RPMI7951 (cell line): ENCODE measurements at places on chromosomes 4 and X. TPM values are rescaled to one million over a fixed set of nuclear protein-coding genes. Genes with fewer than 3 reads are reported as not detected.

DNA sequence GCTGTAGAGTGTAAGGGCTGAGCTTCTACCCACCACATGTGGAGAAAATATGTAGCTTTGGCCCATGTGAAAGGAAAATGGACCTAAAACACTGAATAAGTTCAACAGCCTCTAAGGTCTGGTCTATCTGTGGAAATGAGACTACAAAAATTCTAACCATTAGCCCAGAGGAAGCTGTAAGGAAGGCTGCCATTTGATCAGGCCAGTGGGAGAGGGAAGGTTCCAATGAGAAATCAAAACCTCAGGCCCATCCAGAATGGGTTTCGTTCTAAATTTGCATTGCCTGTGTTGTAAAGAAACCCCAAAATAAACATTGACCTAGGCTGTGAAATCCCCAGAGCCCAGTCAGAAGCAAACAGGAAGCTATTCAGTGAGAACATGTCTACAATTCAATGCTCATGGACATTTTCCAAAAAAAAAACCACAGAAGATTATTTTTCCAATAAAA lies 320.4 kb upstream of the SLC7A11 start:
- DNase-seq: no peak

The DAPP1 gene
- total RNA-seq: not detected in 2 replicates

- DNase-seq: no peak
Measured at GRCh38 chr4:100130491-100130890, 59.8 kb downstream of the DDIT4L start.

The MAGEC3 gene
- total RNA-seq: not detected in 2 replicates

DNA sequence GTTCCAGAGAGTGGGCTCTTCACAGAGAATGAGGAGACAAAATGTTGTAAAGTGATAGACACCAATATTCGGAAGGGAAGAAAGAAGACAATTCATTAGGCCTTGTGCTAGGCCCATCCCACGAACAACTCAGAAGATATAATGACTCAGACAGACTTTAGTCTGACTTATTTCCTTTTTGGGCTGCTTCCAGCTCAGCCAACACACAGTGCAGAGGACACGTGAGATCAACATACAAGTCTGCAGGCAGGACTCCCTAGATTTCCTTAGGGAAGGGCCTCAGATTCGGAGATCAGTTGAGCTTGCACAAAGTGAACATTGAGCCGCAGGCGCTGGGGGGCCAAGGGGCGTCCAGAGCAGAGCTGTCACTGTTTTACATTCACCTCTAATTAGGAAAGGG lies 290.7 kb upstream of the TENM3 start:
- peak; percentile 93 for DNase-seq

DNA sequence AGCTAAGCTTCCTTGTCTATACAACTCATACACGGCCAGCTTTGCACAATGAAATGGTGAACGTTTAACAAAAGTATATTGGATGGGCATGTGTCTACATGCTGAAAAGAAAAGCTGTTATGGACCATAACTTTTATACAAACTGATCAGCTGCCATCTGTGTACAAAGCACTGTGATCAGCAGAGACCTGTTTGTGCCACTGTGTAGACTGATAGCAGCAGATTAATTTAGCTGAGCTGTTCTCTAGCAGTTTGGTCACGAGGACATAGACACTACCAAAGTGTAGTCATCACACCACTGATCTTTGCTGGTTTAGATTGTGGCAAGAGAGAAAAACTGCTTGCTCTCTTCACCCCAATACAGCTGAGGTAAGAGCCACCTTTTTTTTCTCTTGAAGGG lies 124.5 kb downstream of the RAPGEF2 start:
- no peak for DNase-seq

DNA sequence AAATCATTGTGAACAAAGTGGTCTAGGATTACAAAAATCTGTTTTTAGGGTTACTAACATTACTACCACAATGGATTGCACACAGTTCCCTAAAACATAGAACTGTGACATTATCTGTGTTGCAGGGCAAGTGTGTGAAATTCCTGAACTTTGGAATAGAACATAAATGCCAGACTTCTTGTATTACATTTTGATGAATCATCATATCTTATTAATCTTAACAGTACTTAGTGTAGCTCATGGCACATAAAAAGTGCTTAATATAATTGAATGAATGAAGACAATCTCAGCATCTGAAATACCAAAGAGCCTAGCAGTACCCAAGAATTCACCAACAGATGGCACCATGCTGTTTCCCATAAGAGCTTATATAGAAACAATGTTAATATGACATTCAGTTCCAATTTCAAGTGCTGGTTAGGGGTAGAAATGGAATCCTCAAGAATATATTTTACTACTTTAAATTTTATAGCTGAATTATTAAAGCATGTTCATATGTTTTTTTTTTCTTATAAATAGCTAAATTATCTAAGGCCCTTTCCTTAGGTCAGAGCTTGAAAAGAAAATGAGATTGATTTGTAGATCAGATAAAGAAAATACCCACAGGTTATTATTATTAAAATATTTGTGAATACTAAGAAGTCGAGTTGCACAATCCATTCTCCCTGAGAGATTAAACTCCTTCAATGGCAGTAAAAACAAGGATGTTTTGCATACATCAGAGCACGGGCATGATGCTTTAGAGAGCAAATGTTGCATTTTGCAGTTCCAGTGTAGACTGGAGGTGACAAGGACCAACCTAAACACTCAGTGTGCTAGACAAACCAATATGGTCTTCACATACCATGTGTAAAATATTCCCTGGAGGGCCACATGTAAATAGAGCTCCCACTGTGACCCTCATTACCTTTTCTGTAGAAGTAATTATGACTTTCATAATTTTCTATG lies 25.7 kb upstream of the SHISA3 start:
- peak; percentile 22 for DNase-seq

- DNase-seq: no peak
Measured at GRCh38 chr4:80412322-80412721, 76.8 kb downstream of the CFAP299 start.

The NAP1L3 gene
- 10.3 and 11.4 TPM in 2 replicates for total RNA-seq

DNA sequence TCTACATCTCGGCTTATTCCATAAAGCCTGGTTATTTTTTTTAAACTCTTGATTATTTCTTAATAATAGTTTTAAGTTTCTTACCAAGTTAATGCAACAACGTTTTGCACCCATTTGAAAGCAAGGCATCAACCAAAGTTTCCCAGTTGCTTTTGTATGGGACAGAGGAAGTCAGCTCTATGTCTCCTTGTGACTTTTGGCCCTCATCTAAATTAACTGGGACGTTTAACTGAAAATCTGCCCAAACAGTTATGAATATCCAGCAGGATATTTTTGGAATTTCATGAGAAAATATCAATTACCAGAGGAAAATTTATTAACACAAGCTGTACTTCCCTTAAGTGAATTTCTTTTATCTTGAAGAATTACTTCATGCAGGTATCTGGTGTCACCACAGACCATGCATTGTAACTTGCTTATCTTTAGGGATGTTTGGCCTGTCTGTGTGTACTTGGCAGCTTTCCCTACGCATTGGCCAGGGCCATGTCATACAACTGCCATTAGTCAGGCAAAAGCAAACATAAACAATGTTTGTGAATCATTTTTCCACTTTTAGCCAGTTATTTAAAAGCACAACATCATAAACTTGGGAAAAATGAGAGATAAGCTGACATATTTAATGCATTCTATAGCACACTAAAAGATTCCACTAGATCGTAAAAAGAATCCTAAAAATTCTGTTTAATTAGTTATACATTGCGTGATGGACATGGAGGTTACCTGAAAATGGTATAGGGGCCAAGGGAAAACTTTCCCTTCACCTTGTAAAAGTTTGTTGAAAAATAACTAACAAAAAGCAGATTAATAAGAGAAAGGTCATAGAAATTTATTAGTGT lies 101.4 kb upstream of the PDE5A start:
- peak; percentile 13 for DNase-seq

DNA sequence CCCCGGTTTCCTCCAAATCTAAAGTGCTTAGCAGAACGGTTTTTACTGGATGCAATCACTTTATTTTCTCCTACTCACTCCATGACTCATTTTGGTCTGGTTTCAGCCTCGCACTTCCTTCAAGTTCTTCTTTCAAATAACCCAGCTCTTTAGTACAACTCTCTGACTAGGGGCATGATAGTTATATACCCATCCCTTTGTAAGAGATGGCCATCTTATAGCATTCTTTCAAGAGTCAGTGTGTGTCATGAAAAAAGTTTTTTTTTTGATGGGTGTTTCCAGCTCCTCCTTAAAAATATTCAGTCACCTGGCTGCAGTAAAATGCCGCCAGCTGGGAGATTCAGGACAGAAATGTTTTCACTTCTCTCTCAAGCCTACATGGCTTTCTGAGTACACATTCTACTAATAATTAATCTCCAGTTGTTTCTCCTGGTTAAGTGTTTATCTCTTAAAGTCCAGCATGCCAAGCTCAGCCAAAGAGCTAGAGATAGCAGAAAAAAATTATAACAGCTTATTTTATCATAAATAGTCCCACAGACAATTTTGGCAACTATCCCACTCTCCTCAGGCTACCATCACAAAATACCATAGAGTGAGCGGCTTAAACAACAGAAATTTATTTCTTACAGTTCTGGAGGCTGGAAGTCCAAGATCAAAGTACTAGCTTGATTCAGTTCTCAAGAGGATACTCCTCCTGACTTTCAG lies 139.3 kb downstream of the GASK1B start:
- DNase-seq: peak; percentile 53

DNA sequence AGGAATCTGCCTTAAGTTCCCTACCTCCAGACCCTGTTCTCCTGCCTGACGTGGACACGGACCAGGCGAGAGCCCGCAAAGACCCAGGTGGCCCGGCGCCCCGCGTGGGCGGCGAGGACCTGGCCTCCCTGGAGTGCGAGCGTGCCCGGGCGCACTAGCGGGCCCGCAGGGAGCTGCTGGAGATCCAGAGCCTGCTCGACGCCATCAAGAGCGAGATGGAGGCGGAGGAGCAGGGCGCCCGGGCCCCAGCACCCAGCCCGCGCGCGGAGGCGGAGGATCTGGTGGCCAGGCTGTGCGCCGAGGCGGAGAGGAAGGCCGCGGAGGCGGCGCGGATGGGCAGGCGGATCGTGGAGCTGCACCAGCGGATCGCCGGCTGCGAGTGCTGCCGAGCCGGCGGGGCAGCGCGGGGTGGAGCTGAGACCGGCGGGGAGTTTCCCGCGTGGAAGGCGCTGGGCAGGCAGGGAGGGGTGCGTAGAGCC lies 18.2 kb downstream of the MRFAP1 start:
- peak; percentile 14 for DNase-seq

The SPANXB1 gene
- total RNA-seq: 7.0 and 8.7 TPM in 2 replicates

The HELT gene
- total RNA-seq: not detected in 2 replicates

The PPP4R3C gene
- total RNA-seq: 0.10 TPM in 1 of 2 replicates, not detected in the other

DNA sequence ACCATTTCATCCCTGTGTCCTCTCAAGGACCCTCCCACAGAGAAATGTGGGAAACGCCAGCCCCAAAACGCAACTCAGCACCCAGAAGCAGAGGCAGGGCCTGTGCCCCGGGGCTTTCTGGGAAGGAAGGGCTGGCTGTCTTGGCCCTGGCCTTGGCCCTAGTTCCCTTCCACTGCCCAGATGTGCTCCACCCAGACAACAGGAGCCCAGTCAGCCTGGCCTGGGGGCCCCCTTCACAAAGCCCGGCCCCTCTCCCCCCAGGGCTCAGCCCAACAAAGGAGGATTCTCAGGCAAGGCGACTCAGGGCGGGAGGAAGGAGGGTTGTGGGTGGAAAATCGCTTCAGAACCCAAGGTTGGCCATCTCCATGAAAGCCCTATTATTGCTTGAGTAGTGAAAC lies 82.5 kb downstream of the PJA1 start:
- peak; percentile 37 for DNase-seq

DNA sequence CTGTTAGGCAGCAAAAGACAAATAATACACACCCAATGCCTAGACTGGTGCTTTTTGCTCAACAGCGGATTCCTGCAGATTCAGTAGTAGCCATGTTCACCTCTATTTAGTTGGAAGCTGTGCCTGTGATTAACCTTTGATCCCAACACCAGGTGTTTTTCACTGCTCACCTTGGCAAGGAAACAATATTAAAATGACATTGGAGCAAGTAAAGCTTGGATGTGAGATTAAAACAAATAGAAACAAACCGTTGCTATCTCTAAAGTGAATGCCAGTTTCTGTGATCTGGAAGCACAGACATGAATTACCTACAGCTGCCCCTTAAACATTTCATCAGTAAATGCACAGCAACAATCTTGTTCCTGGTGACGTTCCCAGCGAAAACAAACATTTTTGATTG lies 35.7 kb downstream of the MAGEB17 start:
- DNase-seq: no peak

DNA sequence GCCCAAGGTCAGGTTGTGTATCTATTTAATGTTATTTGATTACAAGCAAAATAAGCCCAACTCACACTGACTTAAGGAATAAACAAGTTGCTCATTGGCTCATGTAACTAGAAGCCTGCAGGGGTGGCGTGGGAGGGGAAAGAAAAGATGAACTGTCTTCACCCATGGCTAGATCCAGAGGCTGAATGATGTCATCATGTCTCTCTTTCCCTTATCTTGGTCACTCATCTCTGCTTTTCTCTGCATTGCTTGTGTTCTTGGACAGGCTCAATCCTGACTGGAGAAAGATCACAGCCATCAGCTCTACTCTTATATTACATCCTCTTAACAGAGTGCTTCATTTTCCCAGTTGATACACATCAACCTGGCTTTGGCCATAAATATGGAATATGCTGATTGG lies 290.0 kb upstream of the DIAPH2 start:
- peak; percentile 34 for DNase-seq

DNA sequence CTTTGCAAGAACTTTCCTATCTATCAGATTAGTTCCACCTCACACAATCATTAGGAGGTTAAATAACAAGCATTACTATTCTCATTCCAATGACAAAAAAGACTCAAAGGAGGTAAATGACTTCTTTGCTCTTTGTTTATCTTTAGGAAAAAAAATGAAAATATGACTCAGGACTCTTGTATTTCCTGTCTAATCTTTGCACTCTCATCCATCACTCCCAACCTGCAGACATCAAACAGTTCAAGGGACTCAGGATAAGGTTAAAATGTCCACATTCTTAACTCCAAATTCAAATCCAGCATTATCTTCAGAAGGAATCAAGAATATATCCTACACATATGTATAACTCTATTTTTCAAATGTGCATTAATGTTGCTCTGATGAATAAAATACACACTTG lies 139.6 kb downstream of the UNC5C start:
- no peak for DNase-seq

The NLGN4X gene
- under 0.01 TPM in 1 of 2 replicates, not detected in the other for total RNA-seq

The ZNF630 gene
- 3.5 and 3.7 TPM in 2 replicates for total RNA-seq

DNA sequence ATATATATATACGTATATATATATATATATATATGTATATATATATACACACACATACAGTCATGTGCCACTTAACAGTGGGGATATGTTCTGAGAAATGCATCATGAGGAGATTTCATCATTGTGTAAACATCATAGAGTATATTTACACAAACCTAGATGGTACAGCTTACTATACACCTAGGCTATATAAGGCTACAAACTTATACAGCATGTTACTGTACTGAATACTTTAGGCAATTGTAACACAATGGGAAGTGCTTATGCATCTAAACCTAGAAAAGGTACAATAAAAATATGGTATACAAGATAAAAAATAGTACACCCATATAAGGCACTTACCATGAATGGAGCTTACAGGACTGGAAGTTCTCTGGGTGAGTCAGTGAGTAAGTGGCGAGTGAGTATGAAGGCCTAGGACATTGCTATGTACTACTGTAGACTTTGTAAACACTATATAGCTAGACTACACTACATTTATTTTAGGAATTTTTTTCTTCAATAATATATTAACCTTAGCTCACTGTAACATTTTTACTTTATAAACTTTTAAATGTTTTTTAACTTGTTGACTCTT lies 13.2 kb upstream of the CCSER1 start:
- DNase-seq: no peak

GRCh38 chr4:34245276-34245675 lies 1999.0 kb downstream of the ARAP2 start:
- DNase-seq: no peak
